ENCODE measurements at places on chromosomes 11 and 22.
A peak's percentile ranks its signal among the peaks of the same experiment; 100 is the strongest.

- no peak for DNase-seq
Measured at GRCh38 chr22:41030891-41031290, 61.5 kb upstream of the EP300 start.

DNA sequence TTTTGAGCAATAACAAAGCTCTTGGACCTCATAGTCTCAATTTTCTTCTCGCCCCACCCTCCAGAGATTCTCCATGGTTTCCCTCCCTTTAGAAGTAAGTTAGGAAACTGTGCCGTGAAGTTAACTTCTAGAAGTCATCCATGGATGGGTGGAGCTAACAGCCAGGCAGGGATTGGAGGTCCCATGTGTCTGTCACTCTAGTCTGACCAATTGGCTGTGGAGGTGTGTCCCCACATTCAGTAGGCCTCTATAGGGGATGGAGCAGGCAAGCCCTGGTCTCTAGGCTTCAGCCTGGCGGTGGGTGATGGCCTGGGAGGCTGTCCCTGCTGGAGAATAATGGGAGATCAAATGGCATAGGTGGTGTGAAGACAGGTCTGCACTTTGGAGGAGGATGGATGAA lies 50.7 kb downstream of the TP53I11 start:
- no peak for DNase-seq

GRCh38 chr11:88359541-88359940 lies 22.0 kb upstream of the CTSC start:
- no peak for DNase-seq

DNA sequence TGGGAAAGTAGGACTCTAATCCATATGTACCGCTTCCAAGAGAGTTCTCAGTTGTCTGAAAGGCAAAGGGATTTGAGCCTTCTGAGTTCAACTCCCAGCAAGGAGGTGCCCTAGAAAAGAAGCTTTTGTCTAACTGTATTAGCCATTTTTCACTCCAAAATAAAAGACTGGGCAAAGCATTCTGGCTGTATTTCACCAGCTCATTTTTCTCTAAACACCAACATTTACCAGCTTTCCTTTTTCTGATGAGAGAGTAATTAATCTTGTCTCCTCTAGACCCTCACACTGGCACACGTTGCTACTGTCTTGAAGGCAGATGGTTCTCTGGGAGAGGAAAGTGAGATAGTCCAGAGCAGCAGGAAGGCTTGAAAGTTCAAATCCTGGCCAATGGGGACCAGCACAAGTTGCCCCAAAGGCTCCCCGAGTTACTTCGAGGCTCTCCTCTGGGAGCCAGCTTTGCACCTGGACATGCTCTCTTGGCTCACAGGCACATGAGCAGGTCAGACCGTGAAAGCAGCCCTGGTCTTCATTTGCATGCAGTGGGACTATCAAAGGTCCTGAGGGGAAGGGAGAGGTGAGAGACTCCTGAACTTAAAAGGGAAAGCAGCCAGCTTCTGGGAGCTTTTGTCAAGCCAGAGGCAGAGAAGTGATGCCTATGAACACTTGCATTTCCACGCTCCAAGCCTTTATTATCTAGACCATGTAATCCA lies 100.0 kb downstream of the NTM start:
- no peak for DNase-seq

DNA sequence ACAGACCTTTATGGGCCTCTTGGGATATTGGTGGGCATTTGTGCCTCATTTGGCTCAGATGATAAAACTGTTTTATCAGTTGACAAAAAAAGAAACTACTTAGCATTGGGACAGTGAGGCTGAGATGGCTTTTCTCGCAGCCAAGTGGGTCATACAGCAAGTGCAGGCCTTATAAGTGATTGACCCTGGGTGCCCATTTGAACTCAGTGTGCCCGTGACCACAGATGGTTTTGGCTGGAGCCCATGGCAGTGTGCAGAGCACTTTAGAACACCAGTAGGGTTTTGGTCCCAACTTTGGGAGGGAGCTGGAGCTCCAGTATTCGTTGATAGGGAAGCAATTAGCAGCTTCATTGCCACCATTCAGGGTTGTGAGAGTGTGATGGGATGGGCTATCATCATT lies 404.5 kb upstream of the LARGE1 start:
- no peak for DNase-seq

- DNase-seq, result no peak
Measured at GRCh38 chr11:68845351-68846002, 3.8 kb upstream of the CPT1A start.

DNA sequence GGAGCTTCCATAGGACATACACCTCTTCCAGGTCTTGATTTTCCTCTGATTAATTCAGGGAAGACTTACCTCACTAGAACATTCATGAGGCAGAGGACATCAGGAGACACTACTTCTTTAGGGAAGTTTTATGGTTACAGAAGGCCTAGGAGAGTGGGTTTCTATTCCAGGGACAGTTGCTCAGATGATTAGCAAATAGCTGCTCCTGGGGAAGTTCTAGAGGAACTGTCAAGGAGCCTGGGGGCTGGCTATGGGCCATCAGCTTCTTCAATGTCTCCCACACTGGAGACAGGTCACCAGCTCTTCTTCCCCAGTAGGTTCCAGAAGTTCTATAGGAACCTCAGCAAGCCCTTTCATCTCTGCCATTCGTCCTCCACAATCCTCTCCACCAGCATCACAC lies 11.5 kb upstream of the OR10A5 start:
- DNase-seq, result no peak

GRCh38 chr11:11717064-11717725 lies 95.4 kb upstream of the GALNT18 start:
- no peak for DNase-seq

- DNase-seq, result no peak
Measured at GRCh38 chr11:56817661-56818060, 69.2 kb upstream of the OR9G4 start.

- DNase-seq, result no peak
Measured at GRCh38 chr11:32396991-32397390, 38.3 kb downstream of the WT1 start.

DNA sequence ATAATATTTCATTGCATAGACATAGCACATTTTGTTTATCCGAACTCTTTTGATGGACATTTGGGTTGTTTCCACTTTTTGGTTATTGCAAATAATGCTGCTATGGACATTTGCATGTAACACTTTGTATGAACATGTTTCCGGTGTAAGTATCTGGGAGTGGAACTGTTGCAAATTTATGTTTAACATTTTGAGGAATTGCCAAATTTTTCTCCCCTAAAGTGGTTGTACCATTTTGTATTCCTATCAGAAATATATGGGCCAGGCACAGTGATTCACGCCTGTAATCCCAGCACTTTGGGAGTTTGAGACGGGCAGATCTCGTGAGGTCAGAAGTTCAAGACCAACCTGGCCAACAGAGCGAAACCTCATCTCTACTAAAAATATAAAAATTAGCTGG lies 16.0 kb downstream of the QSER1 start:
- DNase-seq, result no peak

GRCh38 chr11:71215425-71215965 lies 36.9 kb downstream of the SHANK2 start:
- DNase-seq, result no peak

DNA sequence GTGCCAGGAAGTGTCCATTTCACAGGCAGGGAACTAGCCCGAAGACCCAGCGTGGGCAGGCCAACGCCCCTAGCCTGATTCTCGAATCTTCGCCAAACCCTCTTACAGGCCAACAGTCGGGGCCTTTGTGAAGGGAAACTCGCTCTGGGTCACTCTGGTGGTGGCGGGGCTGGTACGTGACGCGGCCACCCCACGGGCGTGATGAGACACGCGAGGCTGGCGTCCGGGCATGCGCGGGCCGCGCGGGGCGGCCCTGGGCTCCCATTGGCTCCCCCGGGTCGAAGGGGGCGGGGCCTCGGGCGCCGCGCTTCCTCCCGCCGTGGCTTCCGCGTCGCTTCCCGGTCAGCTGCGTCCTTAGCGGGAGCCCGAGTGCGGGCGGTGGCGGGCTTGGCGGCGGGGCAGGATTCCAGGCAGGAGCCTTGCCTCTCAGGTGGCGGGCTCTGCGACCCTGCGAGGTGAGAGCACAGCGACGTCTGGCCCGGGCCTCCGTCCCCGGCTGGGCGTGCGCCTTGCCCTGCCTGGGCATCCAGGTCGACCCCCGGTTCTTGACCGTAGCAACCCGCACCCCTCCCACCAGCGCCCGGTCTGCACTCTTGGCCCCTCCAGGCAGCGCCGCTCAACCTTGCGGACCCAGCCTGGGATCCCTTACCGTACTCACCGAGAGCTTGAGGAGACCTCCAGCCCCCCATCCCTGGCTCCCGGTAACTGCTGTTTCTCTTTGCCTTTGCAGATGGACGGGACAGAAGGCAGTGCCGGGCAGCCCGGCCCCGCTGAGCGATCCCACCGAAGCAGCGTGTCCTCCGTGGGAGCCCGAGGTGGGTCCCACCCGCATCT lies at the start of gene FRMD8:
Gene FRMD8, plus strand, starts transcription at position 331 of the 834 bp plus-strand sequence. Its CDS starts 400 bp downstream, at position 731.
- DNase-seq, result peak; percentile 81

- DNase-seq, result no peak
Measured at GRCh38 chr22:20779818-20780158, 5.9 kb downstream of the SERPIND1 start.

- no peak for DNase-seq
Measured at GRCh38 chr22:31104869-31105268, 2.5 kb downstream of the SELENOM start.

DNA sequence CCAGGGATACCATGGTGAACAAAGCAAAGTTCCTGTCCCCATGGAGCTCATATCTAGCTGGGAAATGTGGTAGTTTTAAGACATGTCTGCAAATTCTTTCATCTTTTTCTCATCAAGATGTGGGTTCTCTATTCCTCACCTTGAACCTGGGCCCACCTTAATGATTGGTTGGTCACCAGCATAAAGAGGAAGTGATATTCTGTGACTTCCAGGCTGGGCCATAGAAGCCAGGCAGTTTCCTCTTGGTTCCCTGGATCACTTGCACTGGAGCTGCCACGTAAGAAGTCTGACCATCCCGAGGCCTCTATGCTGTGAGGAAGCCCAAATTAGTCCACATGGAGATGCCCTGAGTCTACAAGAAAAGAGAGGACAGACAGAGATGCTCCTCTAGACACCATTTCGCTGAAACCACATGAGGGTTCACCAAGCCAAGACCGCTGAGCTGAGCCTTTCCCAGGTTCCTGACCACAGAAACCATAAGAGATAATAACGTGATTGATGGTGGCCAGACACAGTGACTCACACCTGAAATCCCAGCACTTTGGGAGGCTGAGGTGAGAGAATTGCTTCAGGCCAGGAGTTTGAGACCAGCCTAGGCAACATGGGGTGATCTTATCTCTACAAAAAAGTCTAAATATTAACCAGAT lies 119.5 kb upstream of the ISX start:
- no peak for DNase-seq

- DNase-seq, result no peak
Measured at GRCh38 chr22:37230673-37231405, 13.2 kb downstream of the RAC2 start.

GRCh38 chr11:34531663-34532062 lies 18.1 kb upstream of the ELF5 start:
- no peak for DNase-seq

DNA sequence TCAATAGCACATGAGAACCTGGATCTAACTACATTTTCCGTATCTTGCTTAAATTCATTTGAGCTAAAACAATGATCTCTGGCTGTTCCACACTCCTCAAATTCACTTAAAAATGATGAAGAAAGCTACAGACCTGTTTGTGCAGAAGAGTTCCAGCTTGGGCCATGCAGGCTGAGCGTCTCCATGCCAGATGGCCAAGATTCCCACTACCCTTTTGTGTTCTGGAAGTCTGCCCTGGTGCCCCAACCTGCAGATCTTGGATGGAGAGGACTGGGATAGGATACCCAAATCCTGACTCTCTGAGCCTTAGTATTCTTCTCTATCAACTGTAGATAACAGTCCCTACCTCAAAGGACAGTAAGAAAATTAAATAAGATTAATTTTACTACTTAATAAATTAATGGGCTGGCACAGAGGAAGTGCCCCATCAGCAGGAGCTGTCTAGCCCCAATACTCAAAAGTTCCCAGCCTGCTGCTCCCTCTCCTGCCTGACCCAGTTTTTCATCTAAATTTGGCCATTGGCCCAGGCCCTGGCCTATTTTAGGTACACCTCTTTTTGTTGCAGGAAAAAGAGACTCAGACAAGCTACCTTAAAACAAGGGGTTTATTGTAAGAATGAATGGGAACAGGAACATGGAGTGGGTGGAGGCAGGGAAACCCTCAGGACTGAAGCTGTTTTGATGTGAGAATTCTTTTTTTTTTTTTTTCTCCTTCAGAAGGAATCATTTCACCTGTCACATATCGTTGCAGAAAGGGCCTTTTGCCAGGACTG lies 81.4 kb upstream of the GRK3 start:
- no peak for DNase-seq

- no peak for DNase-seq
Measured at GRCh38 chr11:10798330-10798928, 10.3 kb downstream of the EIF4G2 start.

GRCh38 chr11:86805873-86806310 lies 5.5 kb downstream of the PRSS23 start:
- DNase-seq, result no peak

DNA sequence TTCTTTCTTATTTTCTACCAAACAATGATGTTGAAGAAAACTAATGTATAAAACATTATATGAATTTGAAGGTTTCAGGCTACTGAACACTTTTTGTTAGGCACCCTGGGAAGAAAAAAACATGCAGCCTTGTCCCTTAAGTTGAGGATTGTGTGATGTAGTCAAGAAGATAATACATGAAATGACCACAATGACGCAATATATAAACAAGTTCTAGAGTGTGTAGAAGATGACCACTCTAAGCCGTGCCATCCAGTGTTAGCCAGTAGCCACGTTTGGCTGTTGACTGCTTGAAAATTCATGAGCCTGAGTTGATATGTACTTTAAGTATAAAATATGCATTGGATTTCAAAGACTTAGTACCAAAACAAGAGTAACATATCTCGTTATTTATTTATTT lies 16.2 kb downstream of the SWAP70 start:
- DNase-seq, result no peak

- no peak for DNase-seq
Measured at GRCh38 chr11:20035375-20035700, 124.9 kb downstream of the DBX1 start.

GRCh38 chr11:108121274-108122155 lies at the start of gene ACAT1:
ACAT1 (plus strand) TSS chr11:108121567; CDS start chr11:108121607, 40 bp downstream.
- peak; percentile 91 for DNase-seq

DNA sequence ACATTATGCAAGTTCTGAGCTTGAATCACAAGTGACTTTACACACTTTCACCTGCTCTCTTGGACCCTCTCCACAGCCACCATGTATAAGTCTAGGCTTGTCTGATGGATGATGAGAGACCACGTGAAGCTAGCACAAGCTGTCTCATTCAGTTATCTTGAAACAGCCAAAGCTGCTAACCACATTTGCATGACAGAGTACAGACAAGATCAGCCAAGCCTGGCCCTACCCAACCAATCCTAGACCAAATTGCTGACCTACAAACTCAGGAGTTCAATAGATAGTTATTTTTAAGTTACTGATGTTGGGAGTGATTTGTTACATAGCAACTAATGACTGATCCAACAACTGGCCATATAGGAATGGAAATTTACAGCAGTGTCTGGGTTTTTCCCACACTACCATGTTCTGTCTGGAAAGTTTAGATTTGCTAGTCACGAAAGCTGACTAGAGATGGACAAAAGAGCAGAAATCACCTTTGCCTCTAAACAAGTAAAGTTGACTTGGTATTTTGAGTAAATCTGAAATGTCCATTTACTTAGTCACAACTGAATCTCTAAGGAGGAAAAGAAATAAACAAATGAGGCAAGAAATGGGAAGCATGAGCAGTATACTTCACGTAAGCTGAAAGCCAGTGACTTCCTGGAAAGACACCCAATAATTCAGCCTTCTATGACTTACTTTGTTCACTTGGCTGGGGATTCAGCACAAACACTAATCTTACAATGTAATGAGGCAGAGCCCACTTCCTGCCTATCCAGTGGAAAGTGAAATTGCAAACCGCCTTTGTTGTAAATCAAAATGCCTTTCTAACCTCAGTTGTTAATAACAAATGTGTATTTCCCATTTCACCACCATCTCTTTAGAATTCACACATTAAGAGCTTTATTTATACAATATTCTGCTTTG lies 101.7 kb downstream of the FAM181B start:
- no peak for DNase-seq

Data from stimulated activated CD4-positive, alpha-beta T cell treated with anti-CD3 and anti-CD28 coated beads, Interleukin-1b, Interleukin-23, amount 100 ng/mL, for 1 hour (primary cell).